ENCODE measurements at places on chromosomes 6 and 20.

DNA sequence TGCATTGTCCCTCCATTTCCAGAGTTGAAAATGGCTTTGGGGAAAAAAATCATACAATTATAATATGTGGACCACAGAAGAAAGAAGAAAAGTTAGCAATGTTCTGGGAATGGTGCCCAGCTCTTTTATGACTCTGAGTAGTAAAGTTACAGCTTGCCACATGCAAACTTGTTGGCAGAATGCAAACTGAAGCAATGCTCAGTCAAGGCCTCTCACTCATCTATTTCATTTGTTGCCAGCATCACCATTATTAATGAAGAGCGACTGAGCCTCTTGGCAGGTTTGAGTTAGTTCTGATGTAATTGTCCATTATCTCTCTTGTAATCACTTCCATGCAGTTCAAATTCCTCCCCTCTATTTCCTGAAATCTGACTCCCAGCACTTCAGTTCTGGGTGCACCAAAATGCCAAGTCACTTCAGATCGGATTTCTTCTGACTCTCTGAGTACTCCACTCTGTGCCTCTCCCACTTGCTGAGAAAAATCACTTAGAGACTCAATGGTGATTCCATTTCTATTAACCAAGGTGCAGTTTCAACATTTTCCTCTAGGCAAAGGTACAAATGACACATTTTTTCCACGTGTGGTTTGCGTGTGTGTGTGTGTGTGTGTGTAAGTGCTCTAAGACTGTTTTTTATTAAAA lies 154.4 kb upstream of the STMND1 start:
- peak; percentile 1 for DNase-seq

- DNase-seq: peak; percentile 85
Measured at GRCh38 chr20:59820204-59821041, 113.0 kb downstream of the SYCP2 start.

GRCh38 chr6:113449051-113449450 lies 408.1 kb upstream of the MARCKS start:
- DNase-seq: no peak

DNA sequence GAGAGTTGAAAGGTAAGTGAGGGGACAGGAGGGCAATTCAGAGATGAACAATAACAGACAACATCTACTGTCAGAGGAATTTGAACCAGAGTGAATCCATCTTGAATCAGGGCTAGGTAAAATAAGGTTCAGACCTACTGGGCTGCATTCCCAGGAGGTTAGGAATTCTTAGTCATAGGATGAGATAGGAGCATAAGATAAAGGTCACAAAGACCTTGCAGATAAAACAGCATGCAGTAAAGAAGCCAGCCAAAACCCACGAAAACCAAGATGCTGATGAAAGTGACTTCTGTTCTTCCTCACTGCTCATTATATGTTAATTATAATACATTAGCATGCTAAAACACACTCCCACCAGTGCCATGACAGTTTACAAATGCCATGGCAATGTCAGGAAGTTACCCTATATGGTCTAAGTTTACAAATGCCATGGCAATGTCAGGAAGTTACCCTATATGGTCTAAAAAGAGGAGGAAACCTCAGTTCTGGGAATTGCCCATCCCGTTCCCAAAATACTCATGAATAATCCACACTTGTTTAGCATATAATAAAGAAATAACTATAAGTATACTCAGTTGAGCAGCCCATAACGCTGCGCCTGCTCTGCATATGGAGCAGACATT lies 248.5 kb downstream of the HAO1 start:
- DNase-seq: no peak

DNA sequence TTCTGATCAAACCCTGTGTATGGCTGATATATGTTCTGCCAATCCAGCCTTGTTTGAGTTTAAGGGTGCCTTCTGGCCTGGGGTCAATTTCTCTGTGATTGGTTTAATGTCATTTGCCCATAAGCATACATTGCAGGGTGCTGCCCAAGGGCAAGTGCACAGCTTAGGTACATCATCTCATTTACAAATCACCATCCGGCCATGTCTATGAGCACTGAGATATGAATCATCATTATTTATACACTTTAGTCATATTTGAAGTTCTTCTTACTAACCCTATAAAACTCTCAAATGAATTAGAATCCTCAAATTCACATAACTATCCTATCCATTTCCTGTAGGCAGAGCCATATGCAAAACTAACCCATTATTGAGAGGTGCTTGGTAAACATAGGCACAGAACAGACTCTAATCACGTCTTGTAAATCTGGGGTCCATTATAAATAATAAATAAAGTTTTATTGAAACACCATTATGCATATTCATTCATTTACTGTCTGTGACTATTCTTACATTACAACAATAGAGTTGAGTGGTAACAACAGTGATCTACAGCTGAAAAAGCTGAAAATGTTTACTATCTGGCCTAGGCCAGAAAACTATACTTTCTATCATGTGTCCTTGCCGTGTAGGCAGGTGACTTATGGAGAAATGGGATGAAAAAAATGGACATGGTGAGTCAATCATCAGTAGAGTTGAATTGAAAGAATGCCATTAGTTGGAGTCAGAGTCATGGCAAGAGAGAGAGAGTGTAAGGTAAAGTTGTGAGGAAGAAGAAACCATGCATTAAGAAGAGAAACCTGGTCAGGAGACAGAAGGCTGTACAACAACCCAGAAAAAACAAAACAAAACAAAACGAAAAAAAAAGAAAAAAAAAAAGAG lies 25.0 kb downstream of the KCNQ5 start:
- peak; percentile 11 for DNase-seq
